Bronchial epithelial cell (primary cell): ENCODE measurements at places on chromosomes 3 and 15.

- no peak for DNase-seq
Observed at GRCh38 chr15:84749111-84749991, 959 bp downstream of the ZNF592 start.

DNA sequence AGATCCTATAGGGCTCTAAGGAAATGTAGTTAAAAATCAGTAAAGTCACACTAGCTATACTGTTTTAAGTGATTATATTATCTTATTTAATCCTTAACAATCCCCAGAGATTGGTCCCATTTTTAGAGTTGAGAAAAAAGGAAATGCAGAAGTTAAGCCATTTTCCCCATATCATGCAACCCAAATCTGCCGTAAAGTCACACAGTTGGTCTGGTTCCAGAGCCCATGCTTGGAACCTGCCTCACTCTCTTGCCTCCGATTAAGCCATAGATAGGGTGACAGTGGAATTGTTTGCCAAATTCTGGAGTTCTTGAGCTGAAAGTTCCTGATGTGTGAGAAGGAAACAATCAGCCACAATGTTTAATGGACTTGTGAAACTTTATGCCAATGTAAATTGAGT is 2.3 kb upstream of the P2RY13 start:
- DNase-seq, result no peak

DNA sequence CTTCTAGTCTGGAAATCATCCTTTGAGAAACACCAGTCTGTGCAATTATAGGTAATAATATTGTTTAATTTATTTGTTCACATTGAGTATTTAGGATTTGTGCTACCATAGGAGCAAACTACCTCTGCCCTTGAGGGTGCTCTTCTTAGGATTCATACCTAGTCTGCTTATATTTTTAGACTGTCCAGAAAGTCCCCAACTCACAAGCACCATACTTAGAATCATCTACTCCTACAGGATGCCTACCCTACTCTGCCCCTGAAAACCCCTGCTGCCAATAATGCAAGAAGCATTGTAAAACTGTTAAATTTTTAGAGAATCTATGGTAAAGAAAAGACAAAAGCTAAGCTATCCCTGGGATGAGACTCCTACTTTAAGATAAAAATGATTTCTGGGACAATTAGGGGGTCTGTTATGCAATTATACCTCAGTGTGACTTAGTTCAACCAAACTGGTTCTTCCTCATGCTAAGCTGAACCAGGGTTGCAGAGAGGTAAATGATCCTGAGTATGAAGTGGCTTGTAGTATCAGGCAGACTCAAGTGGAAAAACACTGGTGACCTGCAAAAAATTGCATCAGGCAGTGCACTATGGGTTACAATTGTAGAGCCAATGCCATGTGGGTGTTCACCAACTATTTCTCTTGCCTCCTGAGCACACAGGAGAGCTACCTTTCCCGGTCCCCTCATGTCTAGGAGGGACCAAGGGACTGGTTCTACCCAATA is 133.3 kb downstream of the TNIK start:
- DNase-seq, result no peak

DNA sequence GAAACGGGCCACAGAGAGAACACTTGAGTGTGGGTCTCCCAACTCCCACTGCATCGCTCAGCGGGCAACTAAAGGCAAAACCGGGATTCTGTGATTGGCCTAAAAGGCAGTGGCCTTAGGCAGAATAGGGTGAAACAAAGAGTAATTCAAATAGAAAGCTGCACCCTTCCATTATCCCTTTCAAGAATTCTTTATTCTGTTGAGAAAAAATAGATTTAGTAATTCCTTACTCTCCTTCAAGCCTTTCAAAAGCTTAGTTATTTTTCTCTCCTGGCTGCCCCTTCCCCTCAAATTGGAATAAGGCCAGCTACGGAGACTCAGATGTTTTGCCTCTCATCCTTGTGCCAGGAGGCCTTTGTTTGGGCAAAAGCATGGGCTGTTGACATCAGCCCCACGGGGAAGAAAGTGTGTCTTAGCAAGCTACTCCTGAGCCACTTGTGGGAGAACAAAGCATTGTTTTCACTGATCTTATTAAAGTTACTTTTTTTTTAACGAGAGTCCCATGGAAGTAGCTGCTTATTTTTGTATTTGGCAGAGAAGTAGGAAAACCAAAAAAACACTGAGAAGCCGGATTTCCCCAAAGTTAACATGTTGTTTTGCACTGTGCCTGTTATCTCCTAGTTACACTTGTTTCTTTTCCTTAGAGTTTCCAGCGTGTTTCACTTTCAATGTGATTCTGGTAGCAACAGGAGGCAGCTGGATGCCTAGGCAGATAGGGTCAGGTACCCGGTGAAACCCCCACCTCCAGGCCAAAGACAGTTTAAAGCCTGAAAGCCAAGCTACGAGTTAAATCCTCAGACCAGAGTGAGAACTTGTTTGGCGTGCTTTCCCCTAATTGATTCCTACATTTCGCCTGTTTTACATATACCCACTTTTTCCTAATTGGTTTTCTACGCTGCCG is 2.2 kb downstream of the ST6GAL1 start:
- no peak for DNase-seq

- DNase-seq, result no peak
Observed at GRCh38 chr15:58017869-58018268, 47.6 kb downstream of the ALDH1A2 start.

DNA sequence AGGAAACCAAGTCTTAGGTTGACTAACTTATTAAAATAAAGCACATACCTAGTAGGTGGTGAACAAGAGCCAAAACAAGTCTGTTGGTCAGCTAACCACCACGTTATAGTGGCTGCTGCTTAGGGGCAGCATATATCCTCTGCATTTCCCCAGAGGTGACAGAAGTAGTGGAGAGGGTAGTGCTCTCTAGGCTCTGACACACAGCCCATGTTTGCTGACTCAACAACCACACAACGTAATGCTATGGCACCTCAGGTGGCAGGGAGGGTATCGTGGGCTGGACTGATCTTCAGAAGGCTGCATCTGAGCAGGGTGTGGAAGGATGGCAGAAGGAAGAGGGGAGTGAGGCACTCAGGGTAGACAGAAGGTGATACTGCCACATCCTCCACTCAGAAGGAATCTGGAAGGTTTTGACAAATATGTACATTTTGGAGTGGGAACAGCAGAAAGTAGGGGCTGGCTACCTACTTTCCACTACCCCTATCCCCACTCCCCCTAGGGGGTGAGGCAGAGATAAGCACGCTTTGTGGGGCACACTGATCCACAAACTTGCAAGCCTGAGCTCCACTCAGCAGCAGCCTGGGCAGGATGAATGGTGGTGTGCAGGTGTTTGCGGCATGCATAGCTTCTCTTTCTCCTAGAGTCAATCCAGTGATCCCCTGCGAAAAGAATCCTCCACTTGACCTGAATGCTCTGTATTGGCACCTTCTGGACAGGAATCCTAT is 178.1 kb downstream of the RORA start:
- peak; percentile 26 for DNase-seq

GRCh38 chr15:44595656-44596510 is 58.9 kb downstream of the EIF3J start:
- DNase-seq, result no peak
